T-helper 17 cell (primary cell): ENCODE measurements at places on chromosomes 7 and 10. TPM values are rescaled to one million over a fixed set of nuclear protein-coding genes. Genes with fewer than 3 reads are reported as not detected.

The TRIM73 gene
- 19.4 TPM for total RNA-seq

The PDGFA gene
- total RNA-seq: 2.0 TPM

- peaks cover 3% of the 10 kb centered on the region for H3K4me1 ChIP-seq
- H3K27me3 ChIP-seq: no peaks in the 10 kb centered on the region
- H3K36me3 ChIP-seq: peaks cover 4% of the 10 kb centered on the region
- H3K4me3 ChIP-seq: no peak overlapping the region
- H3K27ac ChIP-seq: no peak overlapping the region
- no peak for DNase-seq
These were observed 4.9 kb upstream of the GRID2IP start for GRCh38 chr7:6556196-6556595.

DNA sequence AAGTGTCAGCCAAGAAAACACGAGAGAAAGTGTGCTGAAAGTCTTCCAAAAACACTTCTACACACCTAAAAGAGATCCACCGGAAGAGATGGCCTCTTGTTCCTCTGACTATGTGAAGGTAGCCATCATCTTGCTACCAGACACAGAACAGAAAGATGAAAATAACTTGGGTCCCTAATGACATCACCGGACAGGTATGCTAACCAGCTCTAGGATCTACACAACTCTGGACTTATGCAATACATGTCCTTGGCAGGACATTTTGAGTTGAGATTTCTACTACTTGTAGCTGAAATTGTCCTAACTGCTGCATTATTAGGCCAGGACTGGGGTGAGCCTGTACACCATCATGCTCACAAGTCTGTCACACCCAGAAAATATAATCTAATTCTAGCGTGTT, 358.7 kb downstream of the ELMO1 start:
- H3K4me3 ChIP-seq: no peak overlapping the region
- H3K27me3 ChIP-seq: no peaks in the 10 kb centered on the region
- DNase-seq: no peak
- peaks cover 15% of the 10 kb centered on the region for H3K4me1 ChIP-seq
- H3K27ac ChIP-seq: no peak overlapping the region

- no peaks in the 10 kb centered on the region for H3K36me3 ChIP-seq
- DNase-seq: no peak
- no peaks in the 10 kb centered on the region for H3K4me1 ChIP-seq
- H3K4me3 ChIP-seq: no peak overlapping the region
These were observed 82.9 kb downstream of the MAD1L1 start for GRCh38 chr7:2149672-2150444.

The OAT gene
- total RNA-seq: 27.1 TPM

DNA sequence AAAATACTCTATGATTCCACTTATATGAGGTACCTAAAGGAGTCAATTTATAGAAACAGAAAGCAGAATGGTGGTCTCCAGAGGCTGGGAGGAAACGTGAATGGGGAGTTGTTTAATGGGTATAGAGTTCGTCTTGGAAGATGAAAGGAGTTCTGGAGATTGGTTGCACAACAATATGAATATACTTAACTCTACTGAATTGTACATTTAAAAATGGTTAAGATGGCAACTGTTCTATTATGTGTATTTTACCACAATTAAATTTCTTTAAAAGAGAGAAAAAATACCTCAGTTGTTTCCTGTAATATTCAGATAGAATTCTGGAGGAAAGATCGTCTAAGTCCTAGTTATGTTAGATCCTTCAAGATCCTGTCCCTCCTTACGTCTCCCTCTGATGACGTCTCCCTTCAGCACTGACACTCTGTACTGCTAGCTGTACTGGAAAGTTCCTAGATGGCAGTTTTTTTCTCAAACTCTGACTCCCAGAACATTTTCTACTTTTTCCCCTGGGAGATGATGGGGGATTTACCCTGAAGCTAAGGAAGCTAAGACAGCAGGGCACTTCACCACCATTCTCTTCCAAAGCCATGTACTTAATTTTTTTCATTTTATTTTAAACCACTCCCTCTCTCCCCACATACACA, 53.2 kb upstream of the CAV2 start:
- no peak for DNase-seq
- peaks cover 4% of the 10 kb centered on the region for H3K4me1 ChIP-seq
- no peak overlapping the region for H3K4me3 ChIP-seq
- peaks cover 4% of the 10 kb centered on the region for H3K36me3 ChIP-seq
- no peak overlapping the region for H3K27ac ChIP-seq

- H3K27ac ChIP-seq: no peak overlapping the region
- peaks cover 5% of the 10 kb centered on the region for H3K27me3 ChIP-seq
- no peak for DNase-seq
- no peaks in the 10 kb centered on the region for H3K36me3 ChIP-seq
- H3K4me3 ChIP-seq: no peak overlapping the region
- H3K4me1 ChIP-seq: peaks cover 22% of the 10 kb centered on the region
These were observed 14.7 kb upstream of the CSGALNACT2 start for GRCh38 chr10:43123361-43124093.

- H3K27ac ChIP-seq: no peak overlapping the region
- DNase-seq: no peak
- H3K4me1 ChIP-seq: peaks cover 16% of the 10 kb centered on the region
- H3K36me3 ChIP-seq: no peaks in the 10 kb centered on the region
- H3K4me3 ChIP-seq: no peak overlapping the region
These were observed 103.3 kb downstream of the FAM107B start for GRCh38 chr10:14671386-14671831.

GRCh38 chr7:154489897-154490296, 437.7 kb downstream of the DPP6 start:
- no peak for DNase-seq
- H3K36me3 ChIP-seq: no peaks in the 10 kb centered on the region
- H3K4me1 ChIP-seq: no peaks in the 10 kb centered on the region
- H3K27ac ChIP-seq: no peak overlapping the region
- H3K4me3 ChIP-seq: no peak overlapping the region

DNA sequence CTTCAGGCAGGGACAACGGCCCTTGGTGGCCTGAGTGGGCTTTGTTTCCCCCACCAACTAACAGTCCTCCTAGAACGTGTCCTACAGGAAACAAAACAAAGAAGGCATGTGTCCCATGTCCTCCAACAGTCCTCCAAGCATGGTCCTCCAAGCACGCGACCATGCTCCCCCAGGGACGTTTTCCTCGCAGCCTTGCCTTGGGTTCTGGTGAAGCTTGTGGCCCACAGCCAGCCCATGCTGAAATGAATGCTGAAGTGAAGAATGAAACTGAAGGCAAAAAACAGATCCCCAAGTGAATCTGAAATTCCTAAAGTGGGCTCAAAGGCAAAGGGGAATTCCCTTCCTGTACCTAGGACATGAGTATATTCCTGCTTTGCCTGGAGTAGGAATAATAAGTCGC, 176.6 kb downstream of the JCAD start:
- H3K27ac ChIP-seq: no peak overlapping the region
- H3K4me1 ChIP-seq: no peaks in the 10 kb centered on the region
- H3K4me3 ChIP-seq: no peak overlapping the region
- H3K36me3 ChIP-seq: no peaks in the 10 kb centered on the region
- peaks cover 38% of the 10 kb centered on the region for H3K27me3 ChIP-seq
- no peak for DNase-seq

The EEPD1 gene
- total RNA-seq: 20.7 TPM

The ST8SIA6 gene
- total RNA-seq: 4.1 TPM

The ZNF680 gene
- total RNA-seq: 9.0 TPM

- H3K36me3 ChIP-seq: peaks cover 9% of the 10 kb centered on the region
- no peaks in the 10 kb centered on the region for H3K27me3 ChIP-seq
These were observed 328.4 kb upstream of the AOAH start for GRCh38 chr7:37052705-37053104.

- peaks cover 12% of the 10 kb centered on the region for H3K36me3 ChIP-seq
- no peak for DNase-seq
- H3K27ac ChIP-seq: no peak overlapping the region
- peaks cover 20% of the 10 kb centered on the region for H3K4me1 ChIP-seq
- no peaks in the 10 kb centered on the region for H3K27me3 ChIP-seq
These were observed 50.4 kb downstream of the VTI1A start for GRCh38 chr10:112497347-112497950.

The ZNF212 gene
- total RNA-seq: 15.3 TPM
